ENCODE measurements at places on chromosomes 2 and 18.

- DNase-seq: no peak
Observed at GRCh38 chr2:180190851-180191250, 183.8 kb upstream of the CWC22 start.

- DNase-seq: no peak
Observed at GRCh38 chr18:52063923-52064322, 276.1 kb upstream of the DCC start.

DNA sequence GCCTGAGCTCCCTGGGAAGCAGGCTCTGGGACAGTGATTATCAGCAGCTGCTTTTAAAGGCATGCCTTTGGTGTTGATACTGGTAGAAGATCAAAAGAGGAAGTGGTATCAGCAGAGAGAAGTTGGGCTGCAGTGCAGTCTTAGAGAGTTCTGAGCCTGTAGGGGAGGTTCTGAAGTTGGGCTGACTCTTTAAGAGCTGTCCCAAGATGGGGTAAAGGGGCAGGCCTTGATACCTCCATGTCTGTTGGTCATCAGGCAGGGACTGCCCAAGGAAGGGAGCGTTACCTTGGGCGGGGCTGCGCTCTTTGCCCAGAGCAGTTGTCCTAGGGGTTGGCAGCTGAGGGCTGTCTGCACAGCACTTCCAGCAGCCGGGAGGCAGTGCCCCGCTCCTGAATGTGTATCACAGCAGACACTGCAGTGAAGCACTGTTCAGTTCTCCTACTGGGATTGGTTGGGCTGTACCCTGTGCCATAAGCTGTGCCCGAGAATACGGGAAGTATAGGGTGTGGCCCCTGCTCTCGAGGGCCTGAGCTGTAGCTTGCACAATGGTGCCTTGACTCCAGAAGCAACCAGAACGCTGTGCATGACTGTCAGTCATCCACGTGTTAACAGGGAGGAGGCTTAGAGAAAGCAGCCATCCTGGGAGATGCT is 177.0 kb downstream of the CTIF start:
- no peak for DNase-seq

DNA sequence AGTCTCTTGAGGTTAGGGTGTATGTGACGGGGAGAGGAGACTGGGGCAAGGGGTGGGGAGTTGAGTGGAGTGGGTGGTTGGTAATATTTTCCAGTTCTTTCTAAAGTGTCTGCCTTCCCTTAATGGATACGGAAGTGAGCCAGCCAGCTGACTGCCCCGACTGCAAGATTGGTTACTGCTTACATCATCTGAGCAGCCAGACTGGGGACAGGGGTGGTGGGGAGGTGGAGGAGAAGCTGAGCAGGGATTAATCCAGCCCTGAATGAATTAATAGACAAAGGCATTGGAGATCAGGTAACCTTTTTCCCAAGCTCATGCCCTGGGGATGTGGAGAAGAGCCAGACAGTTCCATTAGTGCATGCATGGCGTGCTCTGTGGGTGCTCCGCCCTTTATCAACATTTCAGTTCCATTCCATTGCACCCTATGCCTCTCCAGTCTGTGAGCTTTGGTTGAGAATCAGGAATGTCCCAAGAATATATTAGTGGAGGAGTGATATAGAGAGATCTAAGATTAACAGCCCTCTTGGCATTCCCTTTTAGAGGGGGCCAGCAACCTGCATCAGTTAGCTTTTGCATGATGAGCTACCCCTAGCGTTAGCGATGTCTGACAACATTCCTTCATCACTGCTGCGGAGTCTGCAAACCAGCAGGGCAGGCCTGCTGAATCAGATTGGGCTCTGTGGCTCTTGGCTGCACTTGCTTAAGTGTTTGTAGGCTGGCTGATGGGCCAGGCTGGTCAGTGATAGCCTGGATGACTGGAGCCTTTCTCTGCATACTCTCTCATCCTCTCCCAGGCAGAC is 67.4 kb downstream of the TNP1 start:
- peak; percentile 82 for DNase-seq

- DNase-seq: no peak
Observed at GRCh38 chr2:230696670-230697069, 16.0 kb upstream of the CAB39 start.

GRCh38 chr2:183123959-183124221 is 353 bp upstream of the NUP35 start:
- no peak for DNase-seq

GRCh38 chr2:154452471-154452870 is 246.0 kb upstream of the KCNJ3 start:
- no peak for DNase-seq

DNA sequence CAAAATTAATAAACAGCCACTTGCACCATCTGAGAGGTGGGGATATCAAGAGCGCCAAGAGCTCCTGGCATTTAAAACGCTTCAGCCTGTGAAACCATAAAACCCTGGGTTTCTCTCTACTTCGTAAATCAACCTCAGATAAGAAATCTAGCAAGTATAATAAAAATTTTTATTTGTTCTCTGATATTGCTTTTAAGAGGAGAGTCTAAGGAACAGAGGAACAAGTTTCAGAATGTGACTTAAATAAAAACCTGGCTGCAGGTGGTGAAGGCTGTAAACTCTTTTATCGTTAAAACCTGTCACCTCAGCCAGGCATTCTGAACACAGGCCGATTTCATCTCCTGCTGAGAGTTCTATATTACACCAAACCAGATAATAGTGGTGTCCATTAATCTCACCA is 9.9 kb downstream of the DYTN start:
- no peak for DNase-seq

- peak; percentile 21 for DNase-seq
Observed at GRCh38 chr2:193695367-193695766, 1500.6 kb upstream of the TMEFF2 start.

DNA sequence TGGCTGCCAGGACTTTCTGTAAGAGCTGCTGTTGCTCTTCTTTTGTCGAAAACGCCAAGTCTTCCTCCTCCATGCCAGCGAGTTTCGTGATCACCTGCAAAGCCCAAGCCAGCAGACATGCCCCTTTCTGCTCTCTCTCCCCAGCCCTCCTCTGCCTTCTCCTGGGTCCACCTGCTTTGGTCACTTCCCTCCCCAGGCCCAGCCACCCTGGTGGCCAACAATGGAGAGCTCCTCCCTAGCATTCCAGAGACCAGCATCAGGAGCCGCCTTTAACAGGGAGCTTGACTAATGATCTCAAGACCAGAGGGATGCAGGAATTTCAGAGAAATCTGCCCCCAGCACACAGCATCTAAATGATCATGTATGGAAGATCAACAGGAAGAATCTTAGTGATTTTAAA is 34.6 kb downstream of the ERCC3 start:
- no peak for DNase-seq

DNA sequence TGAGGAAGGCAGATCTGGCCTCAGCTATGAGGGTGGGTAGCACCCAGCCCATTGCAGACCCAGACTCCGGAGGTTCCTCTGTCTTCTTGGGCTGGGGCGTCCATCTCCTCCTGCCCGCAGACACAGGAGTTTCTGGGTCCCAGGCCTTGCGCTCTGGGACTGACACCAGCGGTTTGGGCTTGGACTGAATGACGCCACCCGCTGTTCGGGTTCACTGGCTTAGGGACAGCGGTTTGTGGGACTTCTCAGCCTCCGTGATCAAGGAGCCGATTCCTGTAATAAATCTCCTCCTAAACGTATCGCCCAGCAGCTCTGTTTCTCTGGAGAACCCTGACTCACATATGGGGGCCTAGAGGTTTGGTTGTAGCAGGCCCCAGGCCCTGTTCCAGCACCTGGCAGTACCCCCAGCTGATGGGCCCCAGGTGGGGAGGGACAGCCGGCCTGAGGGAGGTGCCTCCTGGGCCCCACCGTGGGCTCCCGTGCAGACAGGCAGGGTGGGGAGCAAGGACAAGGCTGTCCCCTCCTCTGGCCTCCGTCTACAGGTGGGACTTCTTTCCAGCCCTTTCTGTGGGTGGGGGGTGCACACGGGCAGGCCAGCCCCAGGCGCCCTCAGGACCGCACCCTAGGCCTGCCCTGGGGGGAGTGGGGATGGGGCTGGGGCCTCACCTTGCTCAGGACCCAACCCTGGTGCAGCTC is 4.5 kb upstream of the AQP12A start:
- DNase-seq: no peak

DNA sequence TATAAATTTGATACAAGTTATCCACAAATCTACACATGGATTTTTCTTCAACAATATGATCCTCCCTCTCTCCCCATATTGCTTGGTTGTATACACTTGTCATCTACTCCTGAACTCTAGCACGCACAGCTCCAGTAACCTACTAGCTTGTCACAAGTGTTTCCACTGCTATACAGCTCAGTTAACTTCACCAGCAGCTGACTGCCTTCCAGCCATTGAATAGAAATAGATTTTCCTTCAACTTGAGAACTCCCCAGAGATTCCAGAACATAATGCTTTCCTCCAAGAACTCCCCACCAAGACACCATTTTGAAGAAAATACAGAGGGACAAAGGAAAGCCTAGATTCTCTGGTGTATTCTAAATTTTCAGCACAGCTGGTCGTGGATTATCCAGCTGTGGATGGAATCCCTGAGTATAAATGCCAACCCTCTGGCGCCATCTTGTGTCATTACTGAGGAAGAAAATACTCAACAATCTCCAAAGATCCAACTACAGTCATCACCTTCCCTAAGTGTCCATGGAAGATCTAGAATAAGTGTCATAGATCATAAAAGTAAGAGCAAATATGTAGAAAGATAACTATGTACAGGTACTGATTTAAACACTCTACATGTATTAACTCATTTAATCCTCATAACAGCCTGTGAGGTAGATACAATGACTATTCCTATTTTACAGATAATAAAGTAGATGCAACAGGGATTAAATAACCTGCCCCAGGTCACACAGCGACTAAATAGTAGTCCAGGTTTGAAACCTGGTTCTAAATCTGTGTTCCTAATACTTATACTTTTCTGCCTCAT is 156.7 kb downstream of the ARHGAP28 start:
- DNase-seq: peak; percentile 50

- no peak for DNase-seq
Observed at GRCh38 chr18:79530821-79531220, 135.1 kb downstream of the NFATC1 start.

DNA sequence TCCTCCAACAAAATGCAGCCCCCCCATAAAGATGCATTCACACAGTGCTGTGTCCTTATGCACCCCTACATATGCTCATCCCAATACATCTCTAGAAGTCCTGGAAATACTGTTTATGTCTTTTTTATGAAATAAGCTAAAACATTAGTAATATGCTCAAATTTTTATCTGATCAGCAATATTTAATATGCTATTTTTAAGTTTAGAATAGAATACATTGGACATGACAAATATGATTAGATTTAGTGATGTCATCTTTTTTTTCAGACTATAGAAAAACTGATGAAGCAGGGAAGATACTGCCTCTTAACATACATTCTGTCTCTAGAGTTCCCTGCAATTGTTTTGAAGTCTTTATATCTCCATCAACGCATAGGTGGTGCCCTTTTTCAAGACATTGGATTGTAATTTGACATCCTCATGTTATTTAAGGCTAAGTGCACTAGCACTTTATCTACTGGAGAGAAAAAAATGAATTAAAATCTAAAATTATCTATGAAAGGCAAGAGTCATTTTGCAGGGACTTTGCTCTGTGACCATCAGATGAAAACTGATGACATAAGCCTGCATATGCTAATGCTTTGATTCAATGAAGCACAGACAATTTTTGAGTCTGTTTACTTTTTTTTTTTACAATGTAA is 395.3 kb downstream of the LPIN1 start:
- DNase-seq: no peak

DNA sequence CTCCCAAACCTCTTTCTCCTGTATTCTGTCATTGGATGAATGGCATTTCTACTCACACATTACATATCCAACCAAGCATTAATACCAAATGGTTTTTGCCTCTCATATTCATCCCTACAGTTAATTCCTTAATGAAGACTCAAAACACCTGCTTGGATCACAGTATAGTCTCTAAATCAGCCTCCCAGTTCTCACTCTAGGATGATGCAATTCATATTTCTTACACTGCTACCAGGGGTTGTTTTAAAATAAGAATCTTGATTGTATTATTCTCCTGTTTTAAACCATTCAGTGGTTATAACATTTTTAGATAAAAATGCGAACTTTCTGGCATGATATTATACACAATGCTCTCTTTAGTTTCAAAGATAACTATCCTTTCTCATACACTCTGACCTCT is 281.4 kb upstream of the ZEB2 start:
- DNase-seq: no peak

- no peak for DNase-seq
Observed at GRCh38 chr2:142082368-142082767, 48.4 kb downstream of the LRP1B start.

GRCh38 chr2:240154606-240155005 is 14.1 kb upstream of the OTOS start:
- no peak for DNase-seq

DNA sequence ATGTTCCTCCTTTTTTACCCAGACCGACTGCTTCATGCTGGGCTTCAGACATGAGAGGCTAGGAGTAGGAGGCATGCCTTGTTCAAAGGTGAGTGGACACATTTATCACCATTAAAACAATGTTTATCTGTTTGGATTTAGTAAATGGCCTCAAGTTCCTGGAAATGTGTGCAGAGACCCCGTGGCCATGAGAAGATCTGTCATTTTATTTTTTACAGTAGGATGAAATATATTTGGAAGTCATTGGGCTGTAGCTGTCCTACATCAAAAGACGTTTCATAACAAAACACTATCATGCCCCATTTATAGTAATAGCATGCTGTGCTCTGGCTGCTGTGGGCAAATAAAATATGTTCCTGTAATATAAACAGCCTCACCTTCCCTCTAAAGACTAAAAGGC is 403.9 kb upstream of the TNP1 start:
- DNase-seq: no peak

DNA sequence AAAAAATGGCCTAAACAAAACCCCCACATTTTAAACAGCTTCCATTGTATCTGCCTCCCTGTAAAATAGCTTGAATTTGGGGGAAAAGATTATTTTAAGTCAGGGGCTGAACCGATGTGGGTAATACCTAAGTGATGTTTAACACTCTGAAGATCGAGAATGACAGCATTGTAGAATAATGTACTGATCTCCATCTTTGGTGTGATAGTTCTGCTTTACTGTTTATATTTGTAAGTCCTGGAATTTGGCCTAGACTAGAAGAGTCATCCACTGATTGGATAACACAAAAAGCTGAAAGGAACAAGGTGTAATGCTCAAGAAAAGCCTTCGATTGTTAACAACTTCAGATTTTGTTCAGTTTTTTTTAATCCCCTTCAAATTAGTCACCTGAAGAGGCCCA is 53.8 kb upstream of the CCDC68 start:
- no peak for DNase-seq

Data from H4 (cell line).